Uterus (tissue), 4 donors: ENCODE measurements at places on chromosomes 7 and 10.
A peak's percentile ranks its signal among the peaks of the same experiment; 100 is the strongest.

DNA sequence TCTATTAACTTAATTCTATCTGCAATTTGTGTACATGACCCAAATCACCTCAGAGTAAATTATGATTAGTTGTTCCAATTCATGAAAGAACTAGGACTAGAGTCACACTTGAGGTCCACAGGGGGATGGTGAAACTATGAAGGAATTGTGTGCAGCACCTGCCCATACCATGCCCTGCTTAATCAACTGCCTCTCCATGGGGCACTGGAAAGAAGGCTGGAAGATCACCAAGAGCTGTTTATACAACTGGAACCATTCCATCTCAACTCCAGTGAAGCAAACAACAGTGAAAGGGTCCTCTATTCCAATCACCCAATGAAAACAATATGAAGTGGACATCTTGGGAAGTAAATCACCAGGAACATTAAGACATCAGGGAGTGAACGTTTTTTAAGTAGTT, 98.7 kb upstream of the SEMA3D start:
- no peak for DNase-seq

DNA sequence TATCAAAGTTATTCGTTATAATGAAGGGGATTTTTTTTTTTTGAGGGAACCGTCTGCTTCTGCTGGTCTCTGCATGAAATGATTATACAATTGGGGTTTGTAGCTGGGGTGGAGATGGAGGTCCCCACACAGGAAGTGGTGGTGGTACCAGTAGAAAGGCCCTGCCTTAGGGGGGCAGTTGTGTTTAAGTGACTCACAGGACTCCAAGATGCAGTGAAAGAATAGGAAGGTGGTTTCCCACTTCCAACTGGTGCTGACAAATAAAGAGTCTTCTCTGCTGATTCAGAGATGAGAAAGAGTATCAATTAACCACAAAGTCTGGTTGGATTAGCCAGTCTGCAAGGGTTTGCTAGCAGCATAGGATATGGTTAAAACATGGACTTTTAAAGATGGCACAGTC, 376.0 kb downstream of the SORCS3 start:
- DNase-seq: no peak

DNA sequence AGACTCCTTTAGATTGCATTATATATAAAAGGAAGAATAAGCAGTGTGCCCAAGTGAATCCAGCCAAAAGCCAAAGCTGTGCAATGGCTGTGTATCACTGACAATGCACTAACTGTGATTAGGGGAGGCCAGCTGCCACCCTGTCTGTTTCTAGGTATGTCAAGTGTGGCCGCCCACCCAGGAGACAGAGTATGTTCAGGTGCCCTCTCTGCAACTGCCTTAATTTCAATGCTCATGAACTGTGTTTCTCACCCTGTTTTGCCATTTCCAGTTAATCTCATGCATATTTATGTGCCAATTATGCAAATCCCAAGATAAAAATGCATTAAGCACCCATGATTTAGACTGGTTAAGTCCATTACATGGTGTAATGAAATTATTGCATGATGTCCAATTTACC, 159.4 kb downstream of the FRMD4A start:
- no peak for DNase-seq

GRCh38 chr10:115141254-115141653, 48.1 kb downstream of the ATRNL1 start:
- no peak for DNase-seq

- no peak for DNase-seq
Observed at GRCh38 chr10:30413996-30414576, 19.9 kb upstream of the MAP3K8 start.

DNA sequence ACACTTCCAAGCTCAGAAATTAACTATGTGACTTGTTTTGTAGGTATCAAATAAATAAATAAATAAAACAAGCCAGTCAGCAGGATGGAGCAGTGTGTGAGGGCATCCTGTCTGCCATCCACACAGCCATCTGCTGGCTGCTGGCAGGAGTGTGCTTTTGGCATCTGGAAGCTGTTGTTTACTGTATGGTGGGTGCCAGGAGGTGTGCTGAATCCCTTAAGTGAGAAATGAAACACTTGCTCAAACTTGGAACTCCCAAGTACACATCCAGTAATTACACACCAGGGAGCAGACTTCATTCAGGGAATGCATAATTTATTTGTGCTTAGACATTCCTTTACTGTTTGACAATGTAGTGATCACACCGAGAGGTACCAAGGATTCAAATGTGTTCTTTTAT, 16.9 kb upstream of the TAX1BP1 start:
- DNase-seq: no peak

DNA sequence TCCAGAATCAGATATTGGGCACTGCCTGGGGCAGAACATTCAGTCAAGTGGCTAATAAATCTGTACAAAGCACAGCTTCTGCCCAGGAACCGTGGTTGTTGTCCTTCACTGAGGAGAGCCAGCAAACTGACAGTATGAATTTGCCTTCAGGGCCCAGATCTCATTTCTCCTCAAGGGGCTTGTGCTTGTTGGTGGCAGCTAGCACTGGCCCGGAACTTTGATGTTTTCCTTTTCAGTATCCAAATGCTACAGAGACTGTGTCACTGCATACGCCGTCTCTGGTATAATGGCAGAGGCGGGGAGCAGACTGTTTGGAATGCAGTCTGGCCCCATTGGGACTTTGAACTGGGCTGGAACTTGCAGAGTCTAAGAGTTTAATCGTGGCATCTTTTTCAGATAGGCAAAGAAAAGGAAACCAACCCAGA, 30.4 kb upstream of the ADD3 start:
- no peak for DNase-seq

- DNase-seq: no peak
Observed at GRCh38 chr7:114889646-114890285, 32.1 kb upstream of the MDFIC start.

- DNase-seq: no peak
Observed at GRCh38 chr10:87706731-87707130, 47.1 kb downstream of the PAPSS2 start.

DNA sequence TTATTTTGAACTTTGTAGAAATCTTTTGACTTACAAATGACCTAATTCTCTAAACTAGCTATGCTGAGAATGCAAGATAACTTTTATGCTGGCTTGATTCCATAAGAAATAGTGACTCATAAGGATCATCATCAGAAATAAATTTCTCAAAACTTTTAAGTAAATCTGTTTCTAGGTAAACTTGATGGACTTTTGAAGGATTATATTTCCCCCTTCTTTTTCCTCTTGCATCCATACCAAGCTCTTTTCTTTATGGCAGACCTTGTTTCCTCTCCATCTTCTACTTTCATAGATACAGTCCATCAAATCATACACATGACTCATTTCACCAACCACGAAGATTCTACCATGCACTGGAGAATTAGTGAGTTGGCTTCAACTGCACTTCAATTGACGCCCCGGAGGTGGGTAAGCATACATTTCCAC, 336.3 kb downstream of the KCNMA1 start:
- no peak for DNase-seq

DNA sequence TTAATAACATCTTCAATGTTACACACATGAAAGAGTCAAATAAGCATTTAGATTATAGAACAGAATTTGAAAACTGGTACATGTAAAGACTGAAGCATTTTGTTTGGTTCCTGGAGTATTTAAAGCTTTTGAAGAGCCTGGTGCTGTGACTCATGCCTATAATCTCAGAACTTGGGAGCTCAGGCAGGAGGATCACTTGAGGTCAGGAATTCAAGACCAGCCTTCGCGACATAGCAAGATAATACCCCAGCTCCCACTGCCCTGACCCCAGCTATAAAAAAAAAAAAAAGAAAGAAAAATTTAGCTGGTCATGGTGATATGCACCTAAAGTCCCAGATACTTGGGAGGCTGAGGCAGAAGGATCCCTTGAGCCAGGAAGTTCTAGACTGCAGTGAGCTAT, 87.8 kb downstream of the HDAC9 start:
- DNase-seq: no peak

DNA sequence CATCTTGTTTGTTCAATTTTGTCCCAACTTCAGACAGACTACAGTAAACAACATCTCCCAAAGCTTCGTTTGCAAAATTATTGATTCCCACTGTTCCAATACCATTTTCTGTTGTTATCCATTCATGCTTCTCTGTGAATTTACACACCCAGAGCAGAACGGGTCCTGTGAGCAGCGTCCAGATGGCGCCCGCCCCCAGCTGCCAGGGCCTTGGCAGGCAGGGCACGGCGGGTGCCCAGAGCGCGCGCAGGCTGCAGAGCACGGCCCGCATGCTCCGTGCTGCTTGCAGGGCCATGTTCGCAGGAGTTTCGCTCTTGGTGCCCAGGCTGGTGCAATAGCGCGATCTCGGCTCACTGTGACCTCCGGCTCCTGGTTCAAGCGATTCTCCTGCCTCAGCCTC, 32.5 kb upstream of the SEPTIN7 start:
- no peak for DNase-seq

- DNase-seq: peak; percentile 57
Observed at GRCh38 chr10:102752266-102752930, 8.7 kb downstream of the WBP1L start.
